ENCODE measurements at places on chromosomes 12 and 14.
A peak's percentile ranks its signal among the peaks of the same experiment; 100 is the strongest.

- DNase-seq: no peak
Measured at GRCh38 chr14:94225460-94226378, 51.6 kb downstream of the PPP4R4 start.

GRCh38 chr12:127147724-127148123 is 1119.2 kb upstream of the TMEM132C start:
- no peak for DNase-seq

- DNase-seq: no peak
Measured at GRCh38 chr12:9699898-9700605, 30.5 kb downstream of the CLEC2D start.

DNA sequence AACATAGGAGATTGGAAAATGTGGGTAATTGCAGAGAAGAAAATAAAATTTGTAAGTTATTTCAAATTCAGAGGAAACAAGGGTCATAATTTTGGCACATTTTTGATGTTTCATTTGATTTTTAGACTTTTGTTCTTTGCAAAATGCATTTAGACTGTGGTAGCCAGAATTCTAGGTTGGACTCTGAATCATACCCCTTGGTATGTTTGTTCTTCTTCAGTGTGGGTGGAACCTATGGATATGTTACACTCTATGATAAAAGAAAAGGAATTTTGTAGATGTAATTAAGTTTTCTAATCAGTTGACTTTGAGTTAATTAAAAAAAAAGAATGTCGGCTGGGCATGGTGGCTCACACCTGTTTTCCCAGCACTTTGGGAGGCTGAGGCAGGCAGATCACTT is 827.0 kb downstream of the AACS start:
- DNase-seq: no peak

GRCh38 chr12:59151243-59151642 is 230.9 kb upstream of the LRIG3 start:
- no peak for DNase-seq

GRCh38 chr14:50659327-50659974 is 8.7 kb downstream of the SAV1 start:
- no peak for DNase-seq

GRCh38 chr12:26128168-26128567 is 3.3 kb upstream of the BHLHE41 start:
- DNase-seq: no peak

GRCh38 chr14:92531106-92531873 is 17.7 kb downstream of the RIN3 start:
- DNase-seq: no peak

DNA sequence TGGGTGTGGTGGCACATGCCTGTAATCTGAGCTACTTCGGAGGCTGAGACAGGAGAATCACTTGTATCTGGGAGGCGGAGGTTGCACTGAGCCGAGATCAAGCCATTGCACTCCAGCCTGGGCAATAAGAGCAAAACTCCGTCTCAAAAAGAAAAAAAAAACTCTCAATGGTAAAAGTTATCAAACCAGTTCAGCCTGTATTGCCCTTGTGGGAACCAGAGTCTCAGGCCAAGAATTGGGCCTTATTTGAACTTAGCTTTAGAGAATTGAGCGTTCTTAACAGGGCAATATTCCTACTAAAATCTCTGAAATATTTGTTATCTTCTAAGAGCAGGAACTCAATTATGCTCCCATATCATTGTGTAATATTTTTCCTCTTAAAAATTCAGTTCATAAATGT is 7.7 kb upstream of the MDM2 start:
- DNase-seq: no peak

DNA sequence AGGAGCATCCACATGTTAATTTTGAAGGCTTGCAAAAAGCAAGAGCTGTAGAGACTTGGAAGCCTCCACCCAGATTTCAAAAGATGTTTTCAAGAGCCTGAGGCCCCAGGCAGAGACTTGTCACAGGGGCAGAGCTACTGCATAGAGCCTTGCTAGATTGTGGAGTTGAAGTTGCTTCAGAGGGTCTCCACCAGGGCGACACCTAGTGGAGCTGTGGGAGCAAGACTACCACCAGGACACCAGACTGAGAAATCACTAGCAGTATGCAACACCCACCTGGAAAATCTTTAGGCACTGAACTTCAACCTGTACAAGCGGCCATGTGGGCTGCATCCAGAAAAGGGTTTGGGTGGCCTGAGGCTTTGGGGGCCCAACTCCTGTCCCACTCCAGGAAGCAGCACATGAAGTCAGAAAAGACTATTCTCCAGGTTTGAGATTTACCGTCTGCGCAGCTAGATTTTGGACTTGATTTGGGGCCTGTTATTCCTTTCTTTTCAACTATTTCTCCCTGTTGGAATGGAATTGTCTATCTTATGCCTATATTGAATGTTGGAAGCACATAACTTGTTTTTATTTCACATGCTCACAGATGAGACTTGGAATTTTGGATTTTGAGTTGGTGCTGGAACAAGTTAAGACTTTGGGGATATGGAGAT is 508.6 kb downstream of the FLRT2 start:
- peak; percentile 30 for DNase-seq

- no peak for DNase-seq
Measured at GRCh38 chr14:88668448-88669116, 105.7 kb downstream of the ZC3H14 start.

- DNase-seq: no peak
Measured at GRCh38 chr12:72647139-72647538, 375.0 kb downstream of the TRHDE start.

GRCh38 chr12:34217660-34218059 is 195.4 kb downstream of the ALG10 start:
- no peak for DNase-seq

- no peak for DNase-seq
Measured at GRCh38 chr12:59004456-59004855, 84.2 kb upstream of the LRIG3 start.

DNA sequence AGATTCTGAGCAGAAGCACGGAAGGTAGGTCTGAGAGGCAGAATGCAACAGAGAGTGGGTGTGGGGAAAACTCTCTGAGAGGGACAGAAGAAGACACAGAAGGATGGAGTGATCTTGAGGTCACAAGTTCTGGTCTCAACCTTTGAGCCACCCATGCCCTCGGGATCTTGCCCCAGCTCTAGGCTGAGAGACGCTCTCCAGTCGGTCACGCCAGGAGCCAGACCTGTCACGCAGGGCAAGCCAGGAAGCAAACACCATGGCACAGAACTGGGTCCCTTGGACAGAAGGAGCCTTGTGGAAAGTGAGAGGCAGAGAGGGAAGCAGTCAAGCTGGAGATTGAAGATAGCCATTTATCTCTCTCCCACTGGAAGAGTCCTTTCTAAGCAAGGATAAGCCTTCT is 79.0 kb downstream of the VWF start:
- no peak for DNase-seq

- no peak for DNase-seq
Measured at GRCh38 chr12:10654003-10654402, 19.8 kb downstream of the STYK1 start.

GRCh38 chr12:130764073-130764472 is 48.0 kb upstream of the RIMBP2 start:
- DNase-seq: no peak

GRCh38 chr12:45088608-45089007 is 37.7 kb upstream of the DBX2 start:
- DNase-seq: no peak

DNA sequence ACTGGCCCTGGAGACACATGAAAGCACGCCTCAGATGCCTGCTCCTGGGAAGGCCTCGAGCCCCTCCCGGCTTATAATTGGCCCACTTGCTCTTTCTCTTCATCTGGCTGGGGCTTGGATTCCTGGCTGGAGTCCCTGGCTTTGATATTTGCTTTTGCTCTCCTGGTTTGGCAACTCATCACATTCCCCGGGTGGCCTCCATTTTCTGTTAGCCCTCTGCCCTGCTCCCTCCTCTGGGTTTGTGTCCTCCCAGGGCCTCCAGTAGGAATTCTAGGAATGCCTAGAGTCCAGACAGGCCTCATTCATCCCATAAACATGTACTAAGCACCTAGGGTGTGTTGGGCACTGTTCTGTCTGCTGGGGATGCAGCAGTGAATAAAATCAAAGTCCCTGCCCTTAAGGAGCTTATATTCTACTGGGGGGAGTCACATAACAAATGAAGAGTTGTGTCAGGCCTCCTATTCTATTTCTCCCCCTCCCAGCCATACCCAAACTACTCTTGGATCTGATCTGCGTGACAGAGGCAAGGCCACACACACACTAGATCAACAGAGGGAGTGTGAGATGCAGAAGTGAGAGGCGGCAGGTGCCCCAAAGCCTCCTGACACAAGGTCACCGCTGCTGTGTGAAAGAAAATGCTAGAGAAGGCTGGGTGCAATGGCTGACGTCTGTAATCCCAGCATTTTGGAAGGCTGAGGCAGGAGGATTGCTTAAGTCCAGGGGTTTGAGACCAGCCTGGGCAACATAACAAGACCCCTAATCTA is 21.3 kb upstream of the TSPAN9 start:
- no peak for DNase-seq

DNA sequence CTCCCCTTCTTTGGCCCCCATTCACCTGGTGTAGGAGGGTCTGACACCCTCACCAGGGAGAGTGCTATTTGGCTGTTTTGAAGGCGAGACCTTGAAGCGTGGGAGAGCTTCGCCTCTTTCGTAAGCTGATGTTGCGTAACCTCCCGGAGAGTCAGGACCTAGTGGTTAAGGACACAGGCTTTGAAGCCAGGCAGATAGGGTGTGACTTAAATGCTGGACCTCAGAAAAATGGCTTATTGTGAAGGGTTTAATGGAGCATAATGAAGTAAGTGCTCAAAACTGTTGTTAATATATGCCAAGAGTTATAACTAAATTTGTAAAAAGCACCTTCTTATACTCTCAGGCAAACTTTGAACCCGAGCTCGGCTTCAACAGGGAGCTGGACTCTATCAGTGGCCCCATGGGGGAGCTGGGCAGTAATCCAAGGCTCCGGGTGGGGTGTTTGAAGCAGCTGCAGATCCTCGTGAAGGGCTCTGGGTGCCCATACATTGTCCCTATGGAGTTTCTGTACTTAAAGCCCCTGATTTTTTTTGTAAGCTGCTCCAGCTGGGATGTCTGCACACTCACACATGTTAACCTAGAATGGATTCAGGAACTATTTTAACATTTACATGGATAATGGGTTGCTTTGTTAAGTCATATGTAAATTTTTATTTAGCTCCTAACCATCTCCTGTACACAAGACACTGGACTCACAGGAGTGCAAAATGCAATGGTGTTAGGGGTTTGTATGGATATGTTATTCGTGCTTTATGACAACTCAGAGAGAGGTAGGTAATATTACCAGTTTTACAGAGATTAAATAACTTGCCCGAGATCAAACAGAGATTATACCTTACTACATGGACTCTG is 26.0 kb downstream of the PPFIBP1 start:
- DNase-seq: no peak

GRCh38 chr12:49027846-49028555 is 9.4 kb upstream of the PRKAG1 start:
- no peak for DNase-seq

DNA sequence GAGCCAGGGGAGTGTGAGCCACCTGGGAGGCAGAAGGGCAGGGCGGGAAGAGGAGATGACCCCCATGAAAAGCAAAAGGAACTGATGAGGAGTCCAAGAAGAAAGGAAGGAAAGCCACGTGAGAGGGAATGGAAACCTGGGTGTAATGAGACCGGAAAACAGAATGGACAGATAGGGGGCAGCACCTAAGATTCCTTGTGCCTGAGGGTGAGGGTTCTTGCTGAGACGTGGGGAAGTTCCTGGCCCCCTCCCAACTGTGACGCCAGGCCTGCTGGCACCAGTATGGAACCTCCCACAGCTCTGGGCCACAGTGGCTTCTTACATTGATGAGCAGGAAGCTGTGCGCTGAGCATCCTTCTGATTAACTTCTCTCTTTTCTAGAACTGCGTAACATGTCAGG is 30.8 kb downstream of the TTC7B start:
- peak; percentile 57 for DNase-seq

DNA sequence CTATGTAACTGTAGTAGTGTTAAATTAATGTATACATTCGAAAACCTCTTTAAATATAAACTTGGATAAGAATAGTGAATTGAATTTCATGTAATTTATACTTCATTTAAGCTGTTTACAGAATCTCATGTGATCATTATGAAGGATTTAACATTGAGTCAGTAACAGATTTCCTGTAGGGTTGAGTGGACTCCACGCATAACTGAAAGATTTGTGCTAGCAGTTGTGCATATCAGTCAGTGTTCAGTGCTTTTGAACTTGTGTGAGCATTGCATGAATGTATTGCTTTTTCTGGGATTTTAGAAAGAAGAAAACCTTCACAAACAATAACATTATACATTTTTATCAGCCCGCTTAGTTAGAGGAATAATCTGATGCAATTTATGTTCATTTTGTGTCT is 1435.3 kb downstream of the LRFN5 start:
- no peak for DNase-seq

DNA sequence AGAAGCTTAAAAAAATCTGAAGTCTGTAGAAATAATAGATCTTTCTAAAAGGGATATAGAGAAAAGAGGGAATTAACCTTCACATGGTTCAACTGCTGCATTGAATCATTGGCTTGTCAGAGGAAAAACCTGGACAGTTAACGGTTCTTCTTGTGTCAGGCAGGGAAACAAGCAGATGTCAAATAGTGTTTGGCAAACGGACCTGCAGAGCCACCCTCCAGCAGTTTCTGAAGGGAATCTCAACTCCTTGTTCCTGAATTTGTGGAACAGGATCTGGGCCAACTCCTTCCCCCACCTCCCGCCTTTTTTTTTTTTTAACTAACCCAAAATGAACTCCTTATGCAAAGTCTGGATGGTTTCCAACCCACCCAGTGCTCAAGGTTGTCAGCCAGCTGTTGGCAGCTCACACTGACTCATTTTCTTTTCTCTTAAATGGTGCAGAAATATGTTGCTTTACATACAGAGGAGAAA is 187.3 kb downstream of the CAND1 start:
- DNase-seq: no peak

DNA sequence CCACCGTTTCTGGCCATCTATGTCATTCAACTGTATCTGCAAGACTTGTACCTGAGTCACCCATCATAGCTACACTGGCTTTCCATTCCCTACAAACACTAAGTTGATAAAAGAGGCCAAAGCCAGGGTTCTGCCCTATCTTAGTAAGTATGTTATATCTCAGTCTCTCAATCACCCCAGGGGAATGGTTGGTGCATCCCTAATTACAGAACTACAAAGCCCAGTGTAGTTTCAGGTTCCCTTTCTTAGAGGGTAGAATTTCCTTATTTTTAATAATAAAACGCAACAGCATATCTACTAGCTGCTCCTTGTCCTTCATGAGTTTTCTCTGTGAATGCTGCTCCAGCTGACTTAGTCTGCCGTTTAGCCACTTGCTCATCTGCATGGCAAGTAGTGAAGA is 57.6 kb downstream of the ST8SIA1 start:
- DNase-seq: no peak

GRCh38 chr14:104239185-104239775 is 100.9 kb downstream of the KIF26A start:
- DNase-seq: no peak

- no peak for DNase-seq
Measured at GRCh38 chr12:112997506-112997905, 19.2 kb downstream of the OAS2 start.

GRCh38 chr14:44803239-44803905 is 158.4 kb downstream of the KLHL28 start:
- no peak for DNase-seq

DNA sequence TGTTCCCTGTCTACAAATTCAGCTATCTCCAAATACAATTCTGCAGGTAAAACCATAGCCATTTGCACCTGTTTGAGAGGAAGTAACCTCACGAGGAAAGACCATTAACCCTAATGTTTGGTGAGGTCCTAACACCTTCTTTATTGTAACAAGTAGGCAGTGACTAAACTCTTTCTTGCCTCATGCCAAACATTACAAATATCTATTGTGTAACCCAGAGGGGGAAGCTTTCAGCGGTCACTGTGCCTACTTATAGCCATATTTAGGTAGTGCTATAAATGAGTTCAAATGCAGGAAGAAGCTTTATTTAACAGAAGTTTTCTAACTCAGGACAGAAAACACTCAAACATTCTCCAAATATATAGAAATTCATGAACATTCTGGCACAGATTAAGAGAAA is 252.7 kb downstream of the LRFN5 start:
- no peak for DNase-seq

Data from posterior cingulate gyrus (tissue), 11 donors.